ENCODE measurements at places on chromosomes 12 and 14. TPM values are rescaled to one million over a fixed set of nuclear protein-coding genes. Genes with fewer than 3 reads are reported as not detected.

DNA sequence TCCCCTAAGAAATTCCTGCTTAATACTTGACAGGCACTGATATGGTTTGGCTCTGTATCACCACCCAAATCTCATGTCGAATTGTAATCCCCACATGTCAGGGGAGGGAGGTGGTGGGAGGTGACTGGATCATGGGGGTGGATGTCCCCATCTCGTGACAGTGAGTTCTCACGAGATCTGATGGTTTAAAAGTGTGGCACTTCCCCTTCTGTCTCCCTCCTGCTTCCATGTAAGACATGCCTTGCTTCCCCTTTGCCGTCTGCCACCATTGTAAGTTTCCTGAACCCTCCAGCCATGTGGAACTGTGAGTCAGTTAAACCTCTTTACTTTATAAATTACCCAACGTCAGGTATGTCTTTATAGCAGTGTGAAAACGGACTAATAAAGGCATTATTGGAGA is 198.0 kb downstream of the FOXN3 start:
- peaks cover 53% of the 10 kb centered on the region for H3K36me3 ChIP-seq
- H3K27me3 ChIP-seq = no peaks in the 10 kb centered on the region
- no peak overlapping the region for H3K4me3 ChIP-seq
- peaks cover 13% of the 10 kb centered on the region for H3K4me1 ChIP-seq

The LIMA1 gene
- total RNA-seq = 6.7 TPM

The KLRK1 gene
- 0.98 TPM for total RNA-seq

GRCh38 chr14:95569440-95569839 is 34.6 kb downstream of the GLRX5 start:
- H3K4me1 ChIP-seq = peaks cover 5% of the 10 kb centered on the region
- peaks cover 31% of the 10 kb centered on the region for H3K27me3 ChIP-seq
- H3K36me3 ChIP-seq = no peaks in the 10 kb centered on the region
- H3K4me3 ChIP-seq = no peak overlapping the region
- DNase-seq = no peak

The FZD10 gene
- not detected for total RNA-seq

DNA sequence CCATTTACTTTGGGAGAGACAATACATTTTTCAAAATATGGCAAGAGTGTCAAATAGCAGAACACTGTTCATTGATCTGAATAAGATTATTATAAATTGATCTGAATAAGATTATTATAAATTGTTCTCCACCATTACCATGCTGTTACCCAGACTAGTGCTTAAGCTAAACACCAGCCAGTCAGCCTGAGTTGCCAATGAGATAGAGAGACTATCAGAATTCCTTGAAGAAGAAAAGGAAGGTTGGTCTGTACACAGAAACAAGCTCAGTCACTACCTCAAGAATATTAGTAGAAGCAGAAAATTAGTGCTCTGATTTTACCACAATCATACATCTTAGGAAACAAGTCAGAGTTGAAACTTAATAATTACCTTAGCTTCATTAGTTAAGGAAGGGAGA is 469.8 kb downstream of the FOXG1 start:
- H3K4me3 ChIP-seq = no peak overlapping the region
- H3K36me3 ChIP-seq = no peaks in the 10 kb centered on the region
- no peaks in the 10 kb centered on the region for H3K4me1 ChIP-seq
- no peak for DNase-seq
- H3K27me3 ChIP-seq = no peaks in the 10 kb centered on the region
- H3K27ac ChIP-seq = no peak overlapping the region

The PPP1R12A gene
- 72.9 TPM for total RNA-seq

- no peaks in the 10 kb centered on the region for H3K27me3 ChIP-seq
- peak overlapping the region; percentile 100 for H3K27ac ChIP-seq
- no peak for DNase-seq
- H3K4me3 ChIP-seq = peak overlapping the region; percentile 81
Observed at GRCh38 chr12:124920353-124920935, 6.0 kb upstream of the UBC start.

- H3K36me3 ChIP-seq = peaks cover 40% of the 10 kb centered on the region
- DNase-seq = no peak
- peak overlapping the region; percentile 92 for H3K27ac ChIP-seq
- H3K4me3 ChIP-seq = peak overlapping the region; percentile 95
Observed at GRCh38 chr14:74713395-74713735, 421 bp downstream of the FCF1 start.

The TRIM9 gene
- 0.24 TPM for total RNA-seq

DNA sequence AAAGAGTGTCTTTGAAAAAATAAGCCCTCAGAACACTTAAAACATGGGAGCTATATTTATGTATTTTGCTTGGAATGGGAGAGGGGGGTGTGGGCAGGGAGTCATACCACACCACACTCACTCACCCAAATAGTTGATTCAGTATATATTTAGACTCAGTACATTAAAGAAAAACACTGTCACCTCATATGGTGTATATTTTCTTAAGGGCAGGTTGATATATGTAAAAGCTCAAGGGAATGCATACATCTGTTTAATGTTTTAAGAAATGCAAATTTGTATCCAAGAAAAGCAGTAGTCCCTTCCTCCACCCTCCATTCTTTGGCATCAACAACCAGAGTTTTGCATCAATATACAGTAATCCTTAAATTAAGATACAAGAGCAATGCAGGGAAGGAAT is 1.4 kb downstream of the NFYB start:
- H3K27me3 ChIP-seq = no peaks in the 10 kb centered on the region
- H3K4me1 ChIP-seq = peaks cover 25% of the 10 kb centered on the region
- H3K27ac ChIP-seq = peak overlapping the region; percentile 85

The GLIPR1L1 gene
- total RNA-seq = not detected

The GDF3 gene
- not detected for total RNA-seq

DNA sequence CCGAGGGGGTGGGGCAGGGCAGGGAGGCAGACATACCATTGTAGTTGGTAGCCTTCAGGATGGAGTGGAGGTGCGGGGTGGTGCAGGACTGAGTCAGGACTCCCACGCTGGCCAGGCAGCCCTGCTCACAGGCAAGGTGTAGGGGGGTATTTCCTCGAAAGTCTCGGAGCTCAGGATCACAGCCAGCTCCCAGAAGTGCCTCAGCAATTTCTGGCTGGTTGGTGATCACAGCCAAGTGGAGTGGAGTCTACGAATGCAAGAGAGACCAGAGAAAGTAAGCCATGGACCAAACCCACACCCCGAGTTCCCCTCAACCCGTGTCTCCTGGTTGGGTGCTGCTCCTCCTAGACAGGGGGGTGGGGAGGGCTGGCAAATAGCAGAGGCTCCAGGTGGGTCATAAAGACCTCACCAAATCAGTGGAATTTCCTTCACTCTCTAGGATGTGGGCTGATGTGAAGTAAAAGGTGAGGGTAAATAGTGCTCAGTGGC is 1.4 kb downstream of the NFKBIA start:
- peaks cover 54% of the 10 kb centered on the region for H3K36me3 ChIP-seq
- peaks cover 69% of the 10 kb centered on the region for H3K4me1 ChIP-seq
- H3K27me3 ChIP-seq = no peaks in the 10 kb centered on the region
- H3K4me3 ChIP-seq = peak overlapping the region; percentile 96

GRCh38 chr12:6830286-6830890 is 2.2 kb downstream of the P3H3 start:
- H3K36me3 ChIP-seq = no peaks in the 10 kb centered on the region
- H3K4me3 ChIP-seq = no peak overlapping the region
- DNase-seq = no peak
- H3K4me1 ChIP-seq = peaks cover 16% of the 10 kb centered on the region

The CELA1 gene
- not detected for total RNA-seq

- no peak for DNase-seq
- no peak overlapping the region for H3K4me3 ChIP-seq
- H3K27me3 ChIP-seq = no peaks in the 10 kb centered on the region
- H3K36me3 ChIP-seq = no peaks in the 10 kb centered on the region
- H3K27ac ChIP-seq = no peak overlapping the region
Observed at GRCh38 chr14:20515846-20516245, 10.5 kb downstream of the RNASE10 start.

The CDK4 gene
- total RNA-seq = 95.7 TPM

The SRSF5 gene
- 394 TPM for total RNA-seq

DNA sequence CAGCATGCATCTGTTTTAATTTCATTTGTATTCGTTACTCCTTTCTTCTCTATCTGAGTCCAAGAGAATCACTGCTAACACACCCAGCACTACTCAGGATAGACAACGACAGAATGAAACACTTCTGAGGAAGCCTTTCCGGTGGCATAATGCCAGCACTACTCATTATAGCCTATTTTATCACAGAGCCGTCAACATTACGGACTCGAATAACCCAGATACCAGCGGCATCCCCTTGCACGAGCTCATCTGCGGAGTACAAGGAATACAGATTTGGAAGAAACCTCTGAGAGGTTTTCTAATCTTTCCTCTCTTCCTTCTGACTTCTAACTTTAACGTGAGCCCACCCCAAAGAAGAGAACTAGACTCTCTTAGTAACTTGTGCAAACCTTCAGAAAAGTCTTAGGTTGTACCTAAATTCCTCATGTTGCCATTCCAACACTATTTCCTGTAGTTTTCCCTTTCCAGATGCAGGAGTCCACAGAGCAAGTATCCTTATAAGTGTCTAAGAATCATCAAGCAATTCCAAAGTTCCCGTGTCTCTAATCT is 248.1 kb downstream of the APAF1 start:
- no peaks in the 10 kb centered on the region for H3K4me1 ChIP-seq
- no peak for DNase-seq
- no peak overlapping the region for H3K27ac ChIP-seq
- H3K4me3 ChIP-seq = no peak overlapping the region
- H3K36me3 ChIP-seq = no peaks in the 10 kb centered on the region
- peaks cover 43% of the 10 kb centered on the region for H3K27me3 ChIP-seq

DNA sequence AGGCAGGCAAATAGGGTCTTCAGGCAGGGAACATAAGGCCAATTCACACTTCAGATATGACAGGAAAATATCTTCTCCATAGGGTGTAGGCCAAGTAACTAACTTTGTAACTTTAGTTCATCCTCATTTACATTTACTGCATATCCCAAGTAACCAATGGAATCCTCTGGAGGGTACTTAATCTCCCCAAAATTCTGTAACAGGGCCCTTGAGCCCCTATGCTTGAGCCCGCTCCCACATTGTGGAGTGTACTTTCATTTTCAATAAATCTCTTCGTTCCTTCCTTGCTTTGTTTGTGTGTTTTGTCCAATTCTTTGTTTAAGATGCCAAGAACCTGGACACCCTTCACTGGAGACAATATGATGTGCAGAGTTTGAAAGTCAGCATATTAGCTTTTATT is 45.3 kb downstream of the FSCB start:
- H3K4me1 ChIP-seq = no peaks in the 10 kb centered on the region
- H3K27ac ChIP-seq = no peak overlapping the region
- H3K36me3 ChIP-seq = no peaks in the 10 kb centered on the region
- DNase-seq = no peak
- no peak overlapping the region for H3K4me3 ChIP-seq

DNA sequence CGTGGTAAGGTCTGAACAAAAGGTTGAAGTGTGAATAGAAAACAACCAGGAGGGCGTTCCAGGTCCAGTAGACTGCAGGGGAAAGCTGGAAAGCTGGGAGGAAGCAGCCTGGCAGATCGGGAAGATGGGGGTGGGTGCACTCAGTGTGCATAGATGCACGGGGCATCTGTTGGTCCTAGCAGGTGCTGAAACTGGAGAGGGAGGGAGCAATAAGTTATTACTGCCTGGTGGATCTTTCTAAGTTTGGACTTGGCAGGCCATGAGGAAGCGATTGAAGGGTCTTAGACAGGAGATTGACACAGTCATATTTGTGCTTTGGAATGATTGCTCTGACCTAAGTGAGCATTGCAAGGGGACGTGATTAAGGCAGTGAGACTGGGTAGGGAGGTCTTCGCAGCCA is 194.4 kb downstream of the EFCAB11 start:
- H3K36me3 ChIP-seq = peaks cover 3% of the 10 kb centered on the region
- H3K27me3 ChIP-seq = no peaks in the 10 kb centered on the region
- no peak overlapping the region for H3K4me3 ChIP-seq

GRCh38 chr12:117356048-117356447 is 5.4 kb downstream of the NOS1 start:
- DNase-seq = no peak
- no peak overlapping the region for H3K4me3 ChIP-seq
- H3K4me1 ChIP-seq = no peaks in the 10 kb centered on the region
- peaks cover 16% of the 10 kb centered on the region for H3K27me3 ChIP-seq
- H3K27ac ChIP-seq = no peak overlapping the region

DNA sequence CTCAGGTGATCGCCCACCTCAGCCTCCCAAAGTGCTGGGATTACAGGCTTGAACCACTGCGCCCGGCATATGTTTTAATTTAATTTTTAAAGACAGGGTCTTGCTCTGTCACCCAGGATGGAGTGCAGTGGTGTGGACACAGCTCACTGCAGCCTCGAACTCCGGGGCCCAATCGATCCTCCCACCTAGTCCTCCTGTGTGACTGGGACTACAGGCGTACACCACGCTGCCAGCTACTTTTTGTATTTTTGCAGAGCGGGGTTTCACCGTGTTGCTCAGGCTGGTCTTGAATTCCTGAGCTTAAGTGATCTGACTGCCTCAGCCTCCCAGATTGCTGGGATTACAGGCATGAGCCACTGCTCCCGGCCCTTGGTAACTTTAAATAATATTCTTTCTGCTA is 30.8 kb upstream of the PPP1R13B start:
- H3K27me3 ChIP-seq = peaks cover 8% of the 10 kb centered on the region
- no peak overlapping the region for H3K4me3 ChIP-seq
- no peaks in the 10 kb centered on the region for H3K36me3 ChIP-seq
- no peak for DNase-seq
- H3K4me1 ChIP-seq = peaks cover 17% of the 10 kb centered on the region

- no peak overlapping the region for H3K27ac ChIP-seq
- H3K4me1 ChIP-seq = no peaks in the 10 kb centered on the region
- H3K4me3 ChIP-seq = no peak overlapping the region
- no peaks in the 10 kb centered on the region for H3K36me3 ChIP-seq
- no peaks in the 10 kb centered on the region for H3K27me3 ChIP-seq
Observed at GRCh38 chr12:99450036-99450630, 197.4 kb upstream of the GARIN6 start.

- no peak overlapping the region for H3K27ac ChIP-seq
- DNase-seq = no peak
- H3K36me3 ChIP-seq = no peaks in the 10 kb centered on the region
- no peaks in the 10 kb centered on the region for H3K4me1 ChIP-seq
Observed at GRCh38 chr12:49868952-49869815, 26.3 kb upstream of the BCDIN3D start.

GRCh38 chr12:49588721-49589516 is 16.5 kb downstream of the FAM186B start:
- H3K36me3 ChIP-seq = peaks cover 27% of the 10 kb centered on the region
- H3K27ac ChIP-seq = no peak overlapping the region
- DNase-seq = no peak
- no peaks in the 10 kb centered on the region for H3K4me1 ChIP-seq

DNA sequence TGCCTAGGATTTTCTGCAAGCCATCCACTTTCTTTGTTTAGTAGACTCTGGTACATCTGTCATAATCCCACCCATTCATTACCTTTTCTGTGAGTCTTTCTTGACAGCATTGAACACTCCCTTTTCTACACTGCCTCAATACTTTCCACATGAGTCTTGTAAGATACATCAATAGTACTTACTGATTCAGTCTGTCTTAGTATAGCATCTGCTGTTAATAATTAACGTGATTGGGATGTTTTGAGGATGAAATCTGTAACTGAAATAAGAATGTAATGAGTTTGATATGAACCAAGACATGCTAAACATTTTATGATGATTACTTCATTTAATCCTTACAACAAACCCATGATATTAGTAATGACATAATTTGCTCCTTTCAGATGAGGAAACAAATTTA is 196.2 kb upstream of the FOXG1 start:
- no peak for DNase-seq
- H3K27ac ChIP-seq = no peak overlapping the region
- H3K27me3 ChIP-seq = no peaks in the 10 kb centered on the region

The MYO1A gene
- total RNA-seq = 0.39 TPM
